ENCODE measurements at places on chromosomes 13 and 19.
A peak's percentile ranks its signal among the peaks of the same experiment; 100 is the strongest.

DNA sequence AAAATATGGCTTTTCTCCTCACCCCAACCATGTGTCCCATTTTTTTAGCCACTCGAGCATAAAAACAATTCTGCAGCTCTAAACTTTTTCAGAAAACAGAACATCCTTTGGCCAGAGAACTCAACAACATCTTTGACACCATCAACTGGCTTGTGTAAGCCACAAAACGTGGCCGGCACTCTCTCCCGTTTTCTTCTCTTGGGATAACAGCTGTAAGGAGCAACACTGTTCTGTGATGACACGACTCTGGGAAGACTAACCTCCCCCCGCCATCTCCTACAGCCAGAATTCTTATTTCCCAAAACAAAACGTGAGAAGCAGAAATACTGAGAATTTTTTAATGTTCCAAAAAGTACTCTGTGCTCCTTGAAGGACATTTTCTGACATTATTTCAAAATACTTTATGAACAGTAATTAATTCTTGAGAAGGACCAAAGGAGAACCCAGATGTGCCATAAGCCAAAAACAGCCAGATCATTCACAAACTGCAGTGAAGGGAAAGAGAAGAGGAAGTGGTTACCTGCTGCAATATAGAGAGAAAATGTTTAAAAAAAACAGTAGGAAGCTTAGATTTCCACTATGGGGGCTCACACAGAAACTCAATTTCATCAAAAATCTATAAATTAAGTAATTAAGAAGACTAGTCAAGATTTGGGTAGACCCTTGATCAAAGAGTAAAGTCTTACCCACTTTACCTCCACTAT lies 25.8 kb downstream of the COL4A1 start:
- no peak overlapping the region for H3K27ac ChIP-seq
- H3K36me3 ChIP-seq: peaks cover 18% of the 10 kb centered on the region
- no peak overlapping the region for H3K4me3 ChIP-seq
- peaks cover 7% of the 10 kb centered on the region for H3K27me3 ChIP-seq
- DNase-seq: no peak
- no peaks in the 10 kb centered on the region for H3K4me1 ChIP-seq

GRCh38 chr19:8185343-8186068 lies 23.7 kb upstream of the CERS4 start:
- peaks cover 20% of the 10 kb centered on the region for H3K4me1 ChIP-seq
- H3K27ac ChIP-seq: no peak overlapping the region
- no peak for DNase-seq
- no peaks in the 10 kb centered on the region for H3K36me3 ChIP-seq

GRCh38 chr13:48542138-48542537 lies 9.3 kb upstream of the RCBTB2 start:
- peaks cover 15% of the 10 kb centered on the region for H3K4me1 ChIP-seq
- H3K36me3 ChIP-seq: no peaks in the 10 kb centered on the region
- no peak overlapping the region for H3K27ac ChIP-seq
- peaks cover 3% of the 10 kb centered on the region for H3K27me3 ChIP-seq

GRCh38 chr19:5837761-5838352 lies 1.6 kb downstream of the FUT6 start:
- DNase-seq: no peak

- no peak overlapping the region for H3K4me3 ChIP-seq
- H3K27me3 ChIP-seq: peaks cover 31% of the 10 kb centered on the region
- no peaks in the 10 kb centered on the region for H3K36me3 ChIP-seq
- no peak for DNase-seq
- H3K4me1 ChIP-seq: peaks cover 21% of the 10 kb centered on the region
- H3K27ac ChIP-seq: no peak overlapping the region
Observed at GRCh38 chr13:110114316-110114715, 192.6 kb downstream of the COL4A1 start.

DNA sequence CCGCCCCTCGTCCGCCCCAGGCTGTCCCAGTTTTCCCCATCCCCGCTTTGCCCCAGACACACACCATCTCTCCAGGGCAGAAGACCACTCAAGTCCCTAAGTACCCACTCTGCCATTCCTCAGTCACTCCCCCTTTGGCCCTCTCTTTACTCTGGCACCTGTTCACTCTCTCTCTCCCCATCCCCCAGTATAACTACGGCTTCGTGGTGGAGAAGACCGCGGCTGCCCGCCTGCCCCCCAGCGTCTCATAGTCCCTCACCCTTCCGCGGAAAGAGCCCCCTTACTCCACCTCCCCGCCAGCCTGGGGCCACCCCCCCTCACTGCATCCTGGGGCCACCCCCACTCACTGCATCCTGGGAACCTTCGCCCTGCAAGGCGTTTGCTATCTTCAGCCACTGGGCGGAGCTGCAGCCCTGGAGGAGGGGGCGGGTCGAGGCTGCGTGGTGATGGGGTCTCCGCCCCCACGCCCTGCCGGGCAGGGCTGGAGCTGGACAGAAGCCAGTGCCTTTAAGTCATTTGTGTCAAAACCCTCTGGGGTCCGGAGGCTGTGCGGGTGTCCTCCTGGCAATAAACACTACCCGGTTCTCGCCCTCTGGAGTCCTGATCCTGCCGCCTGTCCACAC lies 5.0 kb downstream of the MVB12A start:
- H3K27me3 ChIP-seq: no peaks in the 10 kb centered on the region
- peaks cover 9% of the 10 kb centered on the region for H3K36me3 ChIP-seq
- H3K4me3 ChIP-seq: peak overlapping the region; percentile 49
- peak; percentile 91 for DNase-seq

- peaks cover 4% of the 10 kb centered on the region for H3K36me3 ChIP-seq
- peak; percentile 35 for DNase-seq
- peak overlapping the region; percentile 71 for H3K27ac ChIP-seq
- peaks cover 9% of the 10 kb centered on the region for H3K27me3 ChIP-seq
- peak overlapping the region; percentile 43 for H3K4me3 ChIP-seq
Observed at GRCh38 chr19:38441657-38442348, 8.3 kb downstream of the RYR1 start.

Measured in nephron progenitor cell (in vitro differentiated cells).